Smooth muscle cell of the coronary artery (primary cell): ENCODE measurements at places on chromosomes 1 and 21. TPM values are rescaled to one million over a fixed set of nuclear protein-coding genes. Genes with fewer than 3 reads are reported as not detected.

The MROH9 gene
- 0.15 and 0.59 TPM in 2 replicates for total RNA-seq

The C1orf141 gene
- not detected in 2 replicates for total RNA-seq

The BRWD1 gene
- total RNA-seq: 42.2 and 48.9 TPM in 2 replicates

The COG2 gene
- 12.4 and 15.5 TPM in 2 replicates for total RNA-seq

The CFAP45 gene
- 0.23 and 1.1 TPM in 2 replicates for total RNA-seq
